Memory B cell (primary cell): ENCODE measurements at places on chromosomes 3 and 15.
A peak's percentile ranks its signal among the peaks of the same experiment; 100 is the strongest.

- peaks cover 15% of the 10 kb centered on the region for H3K27me3 ChIP-seq
- H3K36me3 ChIP-seq, result no peaks in the 10 kb centered on the region
- DNase-seq, result no peak
- no peaks in the 10 kb centered on the region for H3K4me1 ChIP-seq
- no peak overlapping the region for H3K4me3 ChIP-seq
Measured at GRCh38 chr15:47932261-47932660, 188.5 kb upstream of the SLC24A5 start.

GRCh38 chr3:42805141-42805821 lies 991 bp upstream of the HIGD1A start:
- peaks cover 1% of the 10 kb centered on the region for H3K27me3 ChIP-seq
- H3K4me1 ChIP-seq, result peaks cover 27% of the 10 kb centered on the region
- peak overlapping the region; percentile 97 for H3K4me3 ChIP-seq

DNA sequence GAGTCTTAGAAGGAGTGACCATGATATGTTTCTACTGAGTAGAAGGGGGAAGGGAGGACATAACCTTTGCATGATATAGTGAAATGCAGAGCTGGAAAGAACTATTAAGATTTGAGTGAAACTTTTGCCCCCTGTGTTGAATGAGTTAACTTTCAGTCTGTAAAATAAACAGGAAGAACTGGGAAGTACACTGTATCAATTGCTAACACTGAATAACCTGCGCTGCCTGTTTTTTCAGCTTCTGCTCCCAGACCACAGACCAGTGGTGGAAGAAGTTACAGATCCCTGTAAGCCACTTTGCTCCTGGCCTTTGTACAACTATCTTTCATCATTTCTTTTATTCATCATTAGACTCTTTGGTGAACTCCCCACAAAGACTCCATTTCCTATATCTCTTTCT lies 3.6 kb upstream of the LRCH3 start:
- H3K4me1 ChIP-seq, result peaks cover 20% of the 10 kb centered on the region
- H3K27me3 ChIP-seq, result no peaks in the 10 kb centered on the region
- no peak for DNase-seq
- peaks cover 1% of the 10 kb centered on the region for H3K36me3 ChIP-seq
- H3K27ac ChIP-seq, result no peak overlapping the region

DNA sequence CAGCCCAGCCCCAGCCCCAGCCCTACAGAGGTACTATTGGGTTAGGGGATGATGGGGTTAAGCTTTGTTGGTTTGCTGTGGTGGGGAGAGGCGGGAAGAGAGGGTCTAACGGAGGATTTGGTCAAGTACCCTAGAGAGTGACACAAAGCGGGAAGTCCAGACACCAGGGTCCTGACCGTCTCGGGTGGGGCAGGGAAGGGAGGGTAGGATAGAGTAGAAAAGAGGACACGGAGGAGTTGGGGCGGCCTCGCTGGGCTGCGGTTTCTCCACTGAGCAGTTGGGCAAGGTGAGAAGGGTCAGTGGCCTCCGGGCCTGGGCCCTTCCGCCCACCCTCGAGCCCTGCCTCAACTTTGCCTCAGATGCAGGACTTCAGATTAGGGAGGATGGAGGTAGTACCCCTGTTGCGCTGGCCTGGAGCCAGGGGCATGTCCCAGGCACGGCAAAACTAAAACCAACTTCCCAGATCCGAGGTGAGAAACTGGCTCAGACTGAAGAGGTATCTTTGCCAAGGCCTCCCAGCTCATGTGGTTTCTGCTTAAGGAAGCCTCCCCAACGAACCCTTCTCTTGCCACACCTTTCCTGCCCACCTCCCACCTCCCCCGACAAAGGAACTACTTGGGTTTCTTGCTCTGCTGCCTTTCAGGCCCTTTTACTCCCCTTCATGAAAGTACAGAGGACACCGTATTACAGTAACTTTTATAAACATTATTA lies 551 bp downstream of the PML start:
- H3K4me3 ChIP-seq, result peak overlapping the region; percentile 86
- no peaks in the 10 kb centered on the region for H3K27me3 ChIP-seq
- H3K36me3 ChIP-seq, result peaks cover 3% of the 10 kb centered on the region
- DNase-seq, result no peak
- peaks cover 42% of the 10 kb centered on the region for H3K4me1 ChIP-seq
- H3K27ac ChIP-seq, result peak overlapping the region; percentile 13

DNA sequence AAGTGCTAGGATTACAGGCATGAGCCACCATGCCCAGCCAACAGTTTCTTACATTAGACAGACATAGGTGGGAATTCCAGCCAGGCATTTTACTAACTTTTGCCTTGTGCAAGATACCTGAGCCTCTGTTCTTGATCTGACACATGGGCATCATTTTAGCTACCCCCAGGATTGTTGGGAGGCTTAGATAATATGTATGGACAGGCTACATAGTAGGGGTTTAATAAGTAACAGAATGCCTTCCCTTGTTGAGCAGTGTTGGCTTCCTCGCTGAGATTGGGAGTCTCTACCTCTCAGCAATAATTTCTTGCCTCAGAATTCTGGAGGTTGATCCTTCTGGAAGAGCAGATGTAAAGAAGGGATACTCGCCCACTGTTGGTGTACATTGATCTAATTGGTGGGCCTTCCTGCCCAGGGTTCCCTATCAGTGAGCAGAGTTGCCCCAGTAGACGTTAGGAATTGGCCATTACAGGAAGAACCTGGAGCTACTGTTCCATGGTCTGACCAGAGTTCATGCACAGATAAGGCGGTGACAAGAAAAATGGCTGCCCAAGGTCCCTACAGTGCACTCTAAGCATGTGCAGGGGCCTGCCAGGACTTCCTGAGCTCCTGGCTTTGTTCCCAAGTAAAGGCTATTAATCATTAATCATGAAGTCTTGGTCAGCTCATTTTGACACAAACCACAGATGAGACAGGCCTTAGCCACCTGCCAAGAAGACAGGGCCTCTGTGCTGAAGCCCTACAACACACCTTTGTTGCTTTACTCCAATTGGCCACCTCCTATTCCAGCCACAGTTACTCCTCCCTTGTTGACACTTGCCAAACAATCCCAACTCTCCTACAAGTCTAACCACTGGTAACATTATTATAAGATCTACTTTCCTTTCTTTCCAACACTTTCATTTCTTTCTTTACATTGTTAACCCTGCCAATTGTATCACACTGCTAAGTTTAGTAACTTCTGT lies 5.0 kb upstream of the IL17RE start:
- no peak for DNase-seq
- H3K4me3 ChIP-seq, result no peak overlapping the region
- peak overlapping the region; percentile 15 for H3K27ac ChIP-seq
- H3K4me1 ChIP-seq, result peaks cover 17% of the 10 kb centered on the region
- peaks cover 9% of the 10 kb centered on the region for H3K36me3 ChIP-seq

- H3K36me3 ChIP-seq, result no peaks in the 10 kb centered on the region
- H3K27me3 ChIP-seq, result no peaks in the 10 kb centered on the region
- DNase-seq, result no peak
Measured at GRCh38 chr3:49465270-49466034, 4.6 kb upstream of the DAG1 start.

DNA sequence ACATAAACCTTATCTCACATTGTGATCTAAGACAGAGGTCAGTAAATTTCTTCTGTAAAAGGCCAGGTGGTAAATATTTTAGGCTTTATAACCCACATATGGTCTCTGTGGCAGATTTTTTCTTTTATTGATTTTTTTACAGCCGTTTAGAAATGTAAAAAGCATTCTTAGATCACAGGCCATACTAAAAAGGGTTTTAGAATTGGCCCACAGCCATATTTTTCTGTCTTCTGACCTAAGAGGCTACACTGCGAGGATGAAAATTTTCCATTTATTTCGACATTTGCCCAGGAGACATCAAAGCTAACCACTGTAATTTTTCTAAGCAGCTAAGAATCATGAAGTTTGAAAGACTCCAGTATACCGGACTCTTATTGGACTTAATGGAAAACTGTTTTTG lies 377.2 kb upstream of the SGO1 start:
- no peaks in the 10 kb centered on the region for H3K27me3 ChIP-seq
- DNase-seq, result no peak

DNA sequence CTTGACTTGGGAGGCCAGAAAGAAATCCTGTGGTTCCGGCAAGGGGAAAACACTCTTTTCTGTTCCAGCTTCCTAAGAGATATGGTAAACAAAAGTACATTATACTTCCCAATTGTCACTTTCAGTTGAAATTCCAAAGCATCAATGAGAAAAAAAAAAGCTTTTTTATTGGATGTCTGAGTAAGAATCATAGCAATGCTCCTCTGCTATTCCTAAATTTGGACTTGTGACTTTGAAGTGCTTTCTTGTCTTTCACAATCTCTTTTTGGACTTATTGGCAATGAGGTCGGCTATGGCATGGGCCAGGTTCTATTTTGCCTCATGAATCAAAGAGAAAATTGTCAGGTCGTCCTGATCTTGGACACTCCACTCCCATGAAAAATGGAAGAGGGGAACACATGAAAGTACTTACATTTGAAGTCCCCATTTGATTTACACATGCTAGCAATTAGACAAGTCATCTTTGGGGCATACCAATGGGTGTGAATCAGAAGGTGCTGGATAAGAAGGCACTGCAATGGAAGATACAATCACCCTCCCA lies 170.5 kb downstream of the GREM1 start:
- no peaks in the 10 kb centered on the region for H3K36me3 ChIP-seq
- no peak for DNase-seq
- no peaks in the 10 kb centered on the region for H3K4me1 ChIP-seq
- no peak overlapping the region for H3K27ac ChIP-seq

- DNase-seq, result no peak
- no peak overlapping the region for H3K4me3 ChIP-seq
- H3K36me3 ChIP-seq, result peaks cover 9% of the 10 kb centered on the region
- peaks cover 19% of the 10 kb centered on the region for H3K27me3 ChIP-seq
- no peak overlapping the region for H3K27ac ChIP-seq
- peaks cover 6% of the 10 kb centered on the region for H3K4me1 ChIP-seq
Measured at GRCh38 chr15:92719021-92719420, 63.4 kb upstream of the FAM174B start.

DNA sequence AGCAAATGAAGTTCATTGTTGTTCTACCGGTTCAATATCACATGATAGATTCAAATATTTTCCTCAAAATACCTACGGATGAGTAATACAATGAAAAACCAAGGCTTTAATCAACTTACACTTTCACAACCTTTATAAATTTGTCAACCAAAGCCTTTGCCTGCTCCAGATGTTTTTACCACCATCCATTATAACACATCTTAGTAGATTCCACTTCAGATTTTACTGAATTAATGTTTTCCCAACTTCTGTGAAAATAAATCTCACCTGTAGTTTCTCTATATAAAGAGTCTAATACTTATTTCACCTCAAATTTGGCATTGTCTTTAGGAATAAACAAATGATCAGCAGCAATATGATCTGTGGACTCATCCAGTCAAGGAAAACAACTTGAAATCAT lies 131.1 kb downstream of the ZNF280D start:
- H3K4me3 ChIP-seq, result no peak overlapping the region
- no peak for DNase-seq
- peaks cover 8% of the 10 kb centered on the region for H3K4me1 ChIP-seq
- H3K27ac ChIP-seq, result no peak overlapping the region
- peaks cover 7% of the 10 kb centered on the region for H3K36me3 ChIP-seq

GRCh38 chr3:58521336-58521670 lies 15.7 kb downstream of the ACOX2 start:
- H3K4me3 ChIP-seq, result no peak overlapping the region
- no peaks in the 10 kb centered on the region for H3K4me1 ChIP-seq
- H3K27me3 ChIP-seq, result no peaks in the 10 kb centered on the region
- H3K36me3 ChIP-seq, result no peaks in the 10 kb centered on the region
- DNase-seq, result no peak
- no peak overlapping the region for H3K27ac ChIP-seq

DNA sequence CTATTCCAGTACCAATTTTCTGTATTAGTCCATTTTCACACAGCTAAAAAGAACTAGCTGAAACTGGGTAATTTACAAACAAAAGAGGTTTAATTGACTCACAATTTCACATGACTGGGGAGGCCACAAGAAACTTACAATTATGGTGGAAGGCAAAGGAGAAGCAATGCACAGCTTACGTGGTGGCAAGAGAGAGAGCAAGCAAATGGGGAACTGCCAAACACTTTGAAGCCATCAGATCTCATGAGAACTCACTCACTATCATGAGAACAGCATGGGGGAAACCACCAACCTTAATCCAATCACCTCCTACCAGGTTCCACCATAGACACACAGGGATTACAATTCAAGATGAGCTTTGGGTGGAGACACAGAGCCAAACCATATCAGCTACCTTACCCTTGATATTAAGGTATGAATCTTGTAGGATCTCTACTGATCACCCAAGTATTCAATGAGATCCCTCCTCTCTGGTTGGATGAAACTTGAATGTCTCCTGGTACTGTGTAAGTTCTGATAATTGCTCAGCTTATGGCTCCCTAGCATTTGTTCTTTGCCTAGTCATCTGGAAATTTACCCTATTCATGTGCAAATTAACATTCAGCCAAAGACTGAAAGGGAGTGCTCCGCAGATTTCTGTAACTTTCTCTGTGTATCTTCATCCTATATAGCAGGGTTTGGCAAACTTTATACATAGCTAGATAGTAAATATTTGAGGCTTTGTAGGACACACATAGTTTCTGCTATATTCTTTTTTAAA lies 38.9 kb downstream of the MYL3 start:
- no peak for DNase-seq
- peaks cover 13% of the 10 kb centered on the region for H3K27me3 ChIP-seq
- H3K4me1 ChIP-seq, result no peaks in the 10 kb centered on the region

GRCh38 chr3:193812791-193813500 lies 219.9 kb downstream of the OPA1 start:
- no peak for DNase-seq
- no peak overlapping the region for H3K4me3 ChIP-seq
- peaks cover 4% of the 10 kb centered on the region for H3K27me3 ChIP-seq
- H3K4me1 ChIP-seq, result peaks cover 3% of the 10 kb centered on the region

- no peaks in the 10 kb centered on the region for H3K27me3 ChIP-seq
- no peaks in the 10 kb centered on the region for H3K4me1 ChIP-seq
- no peak overlapping the region for H3K4me3 ChIP-seq
- no peak overlapping the region for H3K27ac ChIP-seq
- no peaks in the 10 kb centered on the region for H3K36me3 ChIP-seq
- no peak for DNase-seq
Measured at GRCh38 chr15:29123171-29123570, 146.5 kb downstream of the NSMCE3 start.

DNA sequence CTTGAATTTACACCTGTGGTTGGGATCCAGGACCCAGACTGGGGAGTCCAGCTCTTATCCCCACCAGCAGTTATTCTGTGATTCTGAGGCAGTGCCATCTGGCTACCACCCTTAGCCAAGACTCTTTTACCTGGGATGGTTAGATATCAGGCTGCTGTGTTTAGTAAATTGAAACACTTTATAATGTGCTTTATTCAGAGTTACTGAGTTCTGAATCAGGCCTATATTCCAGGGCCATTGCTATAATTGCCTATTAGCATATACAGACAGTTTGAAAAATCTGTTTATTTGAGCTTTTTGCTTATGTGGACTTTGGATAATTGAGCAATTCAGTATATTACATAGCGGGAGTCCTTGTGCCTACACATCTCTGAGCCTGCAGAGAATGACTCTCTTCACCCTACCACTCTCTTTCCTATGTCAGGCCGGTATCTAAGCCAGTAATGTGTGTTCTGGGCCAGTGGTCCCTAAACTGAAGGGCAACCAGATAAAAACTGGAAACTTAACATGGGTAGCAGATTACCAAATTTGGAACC lies 45.4 kb upstream of the TRAK1 start:
- H3K36me3 ChIP-seq, result peaks cover 7% of the 10 kb centered on the region
- no peaks in the 10 kb centered on the region for H3K27me3 ChIP-seq
- peak overlapping the region; percentile 17 for H3K4me3 ChIP-seq
- H3K27ac ChIP-seq, result peak overlapping the region; percentile 84

GRCh38 chr15:76994001-76994400 lies 925 bp upstream of the PSTPIP1 start:
- H3K36me3 ChIP-seq, result peaks cover 4% of the 10 kb centered on the region
- H3K4me1 ChIP-seq, result peaks cover 44% of the 10 kb centered on the region
- no peak for DNase-seq
- H3K27ac ChIP-seq, result peak overlapping the region; percentile 94
- no peaks in the 10 kb centered on the region for H3K27me3 ChIP-seq
- H3K4me3 ChIP-seq, result peak overlapping the region; percentile 55
